Pulmonary artery endothelial cell (primary cell): ENCODE measurements at places on chromosomes 4 and X.

DNA sequence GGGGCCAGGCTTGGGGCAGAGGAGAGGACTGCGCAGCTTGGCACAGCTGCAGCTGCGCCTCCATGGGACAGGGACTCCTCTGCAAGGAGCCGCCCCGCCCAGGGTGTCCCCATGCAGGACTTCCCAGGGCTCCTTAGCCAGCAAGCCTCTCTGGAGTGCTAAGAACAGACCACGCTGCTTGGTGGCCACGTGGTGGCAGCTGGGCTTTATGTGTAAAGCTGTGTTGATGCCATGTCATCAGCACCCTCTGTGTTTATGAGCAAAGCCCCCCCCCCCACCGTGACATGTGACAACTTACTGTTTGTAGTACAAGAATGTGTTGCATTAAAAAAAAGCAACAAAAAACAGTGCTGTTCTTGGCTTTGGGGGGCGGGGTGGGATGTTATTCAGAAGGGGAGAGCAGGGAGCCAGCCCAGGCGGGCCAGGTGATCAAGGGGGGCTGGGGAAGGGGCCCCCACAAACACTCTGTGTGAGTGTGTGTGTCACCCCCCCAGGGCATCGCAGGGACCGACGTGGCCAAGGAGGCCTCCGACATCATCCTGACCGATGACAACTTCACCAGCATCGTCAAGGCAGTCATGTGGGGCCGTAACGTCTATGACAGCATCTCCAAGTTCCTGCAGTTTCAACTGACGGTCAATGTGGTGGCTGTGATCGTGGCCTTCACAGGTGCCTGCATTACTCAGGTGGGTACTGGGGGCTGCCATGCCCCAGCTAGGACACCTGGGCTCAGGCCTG lies 40.3 kb downstream of the ATP2B3 start:
- DNase-seq: no peak

GRCh38 chrX:68994891-68995255 lies 166.1 kb downstream of the EFNB1 start:
- DNase-seq: no peak

DNA sequence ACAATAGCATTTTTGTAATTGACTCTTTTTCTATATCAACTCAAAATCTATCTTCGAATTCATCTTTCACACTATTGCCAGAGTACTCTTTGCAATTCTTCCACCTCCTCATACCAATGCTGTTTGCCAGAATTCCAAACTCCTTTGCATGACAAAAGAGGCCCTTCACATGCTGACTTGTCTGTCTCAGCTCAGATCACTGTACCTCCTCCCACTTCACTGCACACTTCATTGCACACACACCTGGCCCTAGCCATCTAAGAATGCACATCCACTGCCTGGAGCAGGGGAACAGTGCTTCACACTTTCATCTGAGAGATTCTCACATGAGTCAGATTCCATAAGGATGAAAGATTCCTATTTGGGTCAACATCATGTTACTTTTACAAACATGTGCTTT lies 56.5 kb downstream of the PRDM5 start:
- no peak for DNase-seq

DNA sequence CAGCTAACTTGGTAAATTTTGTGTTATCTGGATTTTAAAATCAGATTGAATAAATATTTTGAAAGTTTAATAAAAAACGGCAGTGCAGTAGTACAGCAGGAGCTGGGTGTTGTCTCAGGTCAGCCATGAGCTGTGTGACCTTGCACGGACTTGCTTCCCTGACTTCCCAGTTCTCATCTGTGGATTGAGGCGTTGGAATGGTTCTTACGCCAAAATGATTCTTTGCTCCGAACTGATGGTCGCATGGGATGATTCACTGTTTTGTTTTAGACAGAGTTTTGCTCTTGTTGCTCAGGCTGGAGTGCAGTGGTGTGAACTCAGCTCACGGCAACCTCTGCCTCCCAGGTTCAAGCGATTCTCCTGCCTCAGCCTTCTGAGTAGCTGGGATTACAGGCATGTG lies 45.0 kb downstream of the RGS12 start:
- DNase-seq: no peak

- DNase-seq: no peak
Measured at GRCh38 chr4:113564493-113564892, 197.0 kb downstream of the CAMK2D start.

- no peak for DNase-seq
Measured at GRCh38 chrX:140273921-140274320, 230.9 kb downstream of the SOX3 start.

GRCh38 chr4:26073886-26074560 lies 160.0 kb downstream of the SMIM20 start:
- DNase-seq: no peak

- DNase-seq: no peak
Measured at GRCh38 chr4:5368426-5368825, 317.1 kb downstream of the STK32B start.

GRCh38 chr4:48137846-48138245 lies 3.8 kb upstream of the TXK start:
- no peak for DNase-seq

DNA sequence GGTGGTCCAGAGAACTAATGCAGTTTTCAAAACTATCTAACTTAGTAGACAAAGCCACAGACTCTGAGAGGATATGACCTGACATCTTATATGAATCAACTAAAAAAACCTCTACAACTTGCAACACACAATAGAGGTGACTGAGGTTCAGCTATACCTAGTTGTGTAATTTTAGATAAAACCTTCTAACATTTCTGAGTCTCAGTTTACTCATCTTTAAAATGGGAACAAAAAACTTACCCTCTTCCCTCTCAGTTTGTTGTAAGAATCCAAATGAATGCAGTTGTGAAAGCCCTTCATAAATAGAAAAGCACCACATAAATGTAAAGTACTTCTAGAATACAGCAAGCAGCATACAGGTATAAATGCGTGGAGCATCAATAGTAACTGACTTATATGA lies 5.9 kb downstream of the SH3D19 start:
- DNase-seq: no peak

DNA sequence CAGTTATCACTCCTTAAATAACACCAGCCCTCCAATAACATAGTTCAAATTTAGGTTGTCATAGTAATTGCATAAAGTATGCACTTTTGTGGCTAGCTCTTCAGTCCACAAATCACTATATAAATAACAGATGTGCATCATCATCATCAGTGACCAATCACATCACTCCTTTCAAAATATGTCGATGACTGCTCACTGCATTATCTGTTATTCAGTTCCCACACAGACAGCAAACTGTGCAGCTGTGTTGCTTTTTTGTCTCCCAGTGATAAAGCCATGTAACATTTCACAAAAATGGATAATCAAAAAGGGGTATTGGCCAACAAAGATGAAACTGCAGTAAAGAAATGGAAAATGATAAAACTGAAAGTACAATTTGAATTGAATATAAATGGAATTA lies 205.4 kb downstream of the DCLK2 start:
- no peak for DNase-seq

- DNase-seq: no peak
Measured at GRCh38 chrX:123331859-123332258, 147.8 kb downstream of the GRIA3 start.

DNA sequence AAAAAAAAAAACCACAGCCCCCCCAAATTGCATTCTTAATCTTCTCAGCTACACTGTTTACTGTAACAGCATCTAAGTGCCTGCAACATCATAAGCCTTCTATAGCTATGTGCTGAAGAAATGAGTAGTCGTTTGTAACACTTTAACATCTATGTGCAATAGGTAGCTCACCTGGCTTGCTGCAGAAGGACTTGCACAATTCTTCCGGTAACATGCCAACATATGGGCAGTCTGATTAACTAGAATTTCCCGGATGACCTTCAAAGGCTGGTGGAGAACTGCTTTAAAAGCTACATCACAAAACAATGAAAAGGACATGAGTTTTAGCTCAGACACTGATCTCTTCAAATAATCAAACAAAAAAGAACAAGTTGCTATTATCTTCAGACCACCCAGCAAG lies 52.9 kb downstream of the METTL14 start:
- DNase-seq: no peak

GRCh38 chrX:2483398-2484060 lies 17.2 kb downstream of the DHRSX start:
- DNase-seq: no peak

- DNase-seq: no peak
Measured at GRCh38 chr4:149279776-149280175, 535.9 kb downstream of the IQCM start.

DNA sequence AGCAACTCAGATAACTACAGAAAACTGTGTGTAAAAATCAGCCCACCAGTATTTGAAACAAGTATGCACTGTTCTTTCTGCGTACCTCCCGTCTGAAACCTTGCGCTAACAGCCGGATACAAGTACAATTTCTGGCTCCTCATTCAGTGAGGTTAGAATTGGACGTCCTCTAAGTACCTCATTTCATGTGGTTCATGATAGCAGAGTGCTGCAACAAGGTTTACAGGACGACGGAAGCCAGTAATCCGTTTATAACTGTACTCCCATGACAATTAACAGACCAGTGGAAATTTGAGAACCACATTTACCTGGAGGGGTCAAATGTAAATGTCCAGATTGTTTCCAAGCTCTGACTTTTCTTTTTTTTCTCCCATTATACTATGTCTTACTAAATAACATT lies 52.9 kb upstream of the TENM3 start:
- no peak for DNase-seq

GRCh38 chr4:84673475-84674240 lies 90.7 kb downstream of the CDS1 start:
- DNase-seq: peak; percentile 46

- DNase-seq: no peak
Measured at GRCh38 chr4:152917543-152918395, 18.4 kb upstream of the FHDC1 start.

DNA sequence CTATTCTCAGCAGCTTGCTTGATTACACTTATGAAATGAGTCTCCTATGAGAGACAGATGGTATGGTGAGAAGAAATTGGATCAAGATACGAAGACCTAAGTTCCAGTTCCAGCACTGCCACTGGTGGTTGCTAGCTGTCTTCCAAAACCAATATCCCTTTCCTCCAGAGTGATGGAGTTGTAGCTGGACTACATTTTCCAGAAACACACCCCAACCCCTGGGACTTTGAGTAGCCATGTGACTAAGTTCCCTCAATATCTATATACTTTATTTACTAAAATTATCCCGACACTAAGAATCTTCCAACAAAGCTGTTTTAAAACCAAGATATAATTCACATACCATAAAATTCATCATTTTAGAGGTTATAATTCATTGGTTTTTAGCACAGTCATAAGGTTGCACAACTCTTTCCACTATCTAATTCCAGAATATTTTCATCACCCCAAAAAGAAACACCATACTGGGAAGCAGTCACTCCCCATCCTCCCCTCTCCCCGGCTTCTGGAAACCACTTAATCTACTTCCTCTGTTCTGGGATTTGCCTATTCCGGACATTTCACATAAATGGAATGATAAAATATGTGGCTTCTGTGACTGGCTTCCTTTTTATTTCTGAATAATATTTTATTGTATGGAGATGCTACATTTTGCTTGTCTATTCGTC lies 118.0 kb downstream of the MANBA start:
- no peak for DNase-seq

DNA sequence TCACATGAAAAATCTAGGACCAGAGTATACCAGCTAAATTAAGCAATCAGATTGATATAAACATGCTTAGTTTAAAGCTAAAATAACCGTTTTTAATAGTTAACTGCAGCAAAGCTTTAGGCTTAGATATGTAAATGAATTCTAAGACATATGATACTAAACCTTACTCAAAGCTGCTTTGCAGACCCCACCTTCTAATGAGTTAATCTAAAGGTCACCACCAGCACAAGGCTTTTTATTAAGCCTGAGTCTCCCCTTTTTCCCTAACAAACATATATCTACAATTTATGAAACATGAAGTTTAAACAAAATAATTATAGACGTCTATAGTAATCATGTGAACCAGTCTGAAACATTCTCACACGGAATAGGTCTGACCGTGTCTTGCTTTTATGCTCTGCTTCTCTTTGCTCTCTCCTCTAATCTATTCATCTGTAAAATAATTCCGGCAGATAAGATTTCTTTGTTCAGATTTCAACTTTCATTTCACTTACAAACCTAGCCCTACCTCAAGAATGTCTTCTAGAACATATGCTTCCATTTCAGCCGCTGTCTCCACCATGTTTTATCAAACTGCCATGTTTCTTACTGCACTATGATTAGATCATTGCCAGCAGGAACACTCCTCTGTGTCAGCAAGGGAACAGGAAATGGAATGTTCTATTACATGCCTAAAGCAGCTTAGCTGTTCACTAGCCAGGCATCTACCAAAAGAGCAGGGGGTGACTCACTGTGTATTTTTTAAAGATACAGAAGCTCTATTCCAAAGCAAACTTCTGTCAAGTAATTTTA lies 35.9 kb downstream of the ANKRD17 start:
- peak; percentile 92 for DNase-seq

- no peak for DNase-seq
Measured at GRCh38 chr4:182310316-182310715, 67.1 kb downstream of the TENM3 start.
